ENCODE measurements at places on chromosomes 5 and 9. TPM values are rescaled to one million over a fixed set of nuclear protein-coding genes. Genes with fewer than 3 reads are reported as not detected.

- no peak for DNase-seq
- H3K27ac ChIP-seq: no peak overlapping the region
- no peaks in the 10 kb centered on the region for H3K4me1 ChIP-seq
- no peaks in the 10 kb centered on the region for H3K27me3 ChIP-seq
Observed at GRCh38 chr5:75660678-75661465, 49.6 kb downstream of the ANKDD1B start.

- no peak overlapping the region for H3K4me3 ChIP-seq
- H3K4me1 ChIP-seq: no peaks in the 10 kb centered on the region
- no peaks in the 10 kb centered on the region for H3K27me3 ChIP-seq
- H3K36me3 ChIP-seq: no peaks in the 10 kb centered on the region
- DNase-seq: no peak
Observed at GRCh38 chr9:130626249-130626996, 38.0 kb upstream of the PRDM12 start.

The TAF11L10 gene
- not detected for total RNA-seq

DNA sequence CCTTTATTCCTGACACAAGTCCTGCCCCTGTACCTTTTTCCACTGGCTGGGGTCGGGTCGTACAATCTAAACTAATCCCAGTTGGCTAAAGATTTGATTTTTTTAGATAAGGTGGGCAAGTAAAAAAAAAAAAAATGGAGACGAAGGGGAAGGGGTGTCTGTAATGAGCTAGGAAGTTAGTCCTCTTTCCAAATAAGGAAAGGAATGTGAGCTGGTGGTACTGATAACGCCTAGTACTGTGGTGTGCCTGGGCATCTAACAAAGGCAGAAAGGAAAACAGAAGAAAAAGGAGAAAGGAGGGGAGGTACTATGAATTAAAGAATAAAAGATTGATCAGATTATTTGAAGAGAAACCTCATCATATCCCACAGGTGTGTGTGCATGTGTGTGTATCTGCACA lies 21.3 kb downstream of the PRDM9 start:
- no peaks in the 10 kb centered on the region for H3K4me1 ChIP-seq
- H3K4me3 ChIP-seq: no peak overlapping the region
- no peak overlapping the region for H3K27ac ChIP-seq
- no peak for DNase-seq
- H3K27me3 ChIP-seq: no peaks in the 10 kb centered on the region

DNA sequence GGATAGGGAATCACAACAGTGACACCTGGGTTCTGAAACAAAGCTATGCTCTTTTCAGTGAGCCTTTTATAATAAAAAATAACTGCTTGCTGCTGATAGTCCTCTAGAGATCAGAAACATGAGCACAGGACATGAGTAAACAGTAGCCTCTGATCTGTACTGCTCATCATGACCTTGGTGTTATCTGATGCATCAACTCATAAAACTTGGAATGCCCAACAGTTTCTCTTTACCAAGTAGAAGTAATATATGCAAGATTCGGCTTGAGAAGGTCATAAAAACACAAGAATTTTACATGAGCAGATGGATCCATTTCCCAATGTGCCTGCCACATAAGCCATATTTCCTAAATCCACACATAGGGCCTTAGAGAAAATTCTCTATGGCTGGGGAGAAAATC lies 318.3 kb upstream of the GRAMD2B start:
- H3K27me3 ChIP-seq: no peaks in the 10 kb centered on the region
- H3K36me3 ChIP-seq: no peaks in the 10 kb centered on the region
- no peak for DNase-seq
- no peak overlapping the region for H3K27ac ChIP-seq

- no peaks in the 10 kb centered on the region for H3K36me3 ChIP-seq
- H3K4me3 ChIP-seq: no peak overlapping the region
- no peak for DNase-seq
- H3K27ac ChIP-seq: no peak overlapping the region
Observed at GRCh38 chr5:65243161-65243560, 238.6 kb downstream of the ADAMTS6 start.

The FABP6 gene
- not detected for total RNA-seq

- no peak for DNase-seq
- H3K27ac ChIP-seq: peak overlapping the region; percentile 54
- no peaks in the 10 kb centered on the region for H3K36me3 ChIP-seq
- H3K4me1 ChIP-seq: peaks cover 3% of the 10 kb centered on the region
Observed at GRCh38 chr5:57698086-57698485, 215.5 kb upstream of the ACTBL2 start.

DNA sequence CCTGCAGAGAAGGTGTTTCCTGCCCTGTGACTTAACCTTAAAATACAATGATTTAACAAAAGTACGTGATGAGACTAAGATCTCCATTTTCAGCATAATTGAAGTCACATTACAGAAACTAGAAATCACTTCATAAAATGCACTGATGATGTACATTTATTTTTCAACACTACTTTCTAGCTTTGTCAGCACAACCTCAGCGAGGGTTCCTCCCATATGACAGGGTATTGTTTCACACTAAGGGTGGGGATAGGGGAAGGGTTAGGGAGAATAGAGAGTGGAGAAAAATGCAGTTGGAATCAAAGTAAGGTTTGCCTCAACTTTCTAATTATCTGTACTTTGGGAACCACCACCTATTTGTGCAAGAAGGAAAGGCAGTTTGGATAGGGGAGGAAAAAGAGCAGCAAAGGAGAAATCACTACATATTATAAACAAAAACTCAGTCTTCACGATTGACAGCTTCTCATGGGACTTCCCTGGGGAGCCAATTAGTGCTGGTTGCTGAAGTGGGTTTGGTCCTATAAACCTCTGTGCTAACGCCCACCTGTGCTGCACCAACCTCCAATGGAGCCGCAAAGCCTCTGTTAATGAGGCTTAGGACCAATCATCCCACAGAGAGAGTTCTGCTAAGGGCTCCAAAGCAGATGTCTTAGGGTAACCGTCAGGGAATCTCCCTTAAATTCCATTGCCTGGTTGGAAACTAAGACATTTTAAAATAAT lies 369.2 kb upstream of the PDE4D start:
- H3K4me1 ChIP-seq: no peaks in the 10 kb centered on the region
- no peaks in the 10 kb centered on the region for H3K36me3 ChIP-seq
- no peak overlapping the region for H3K4me3 ChIP-seq
- H3K27ac ChIP-seq: no peak overlapping the region
- DNase-seq: no peak

DNA sequence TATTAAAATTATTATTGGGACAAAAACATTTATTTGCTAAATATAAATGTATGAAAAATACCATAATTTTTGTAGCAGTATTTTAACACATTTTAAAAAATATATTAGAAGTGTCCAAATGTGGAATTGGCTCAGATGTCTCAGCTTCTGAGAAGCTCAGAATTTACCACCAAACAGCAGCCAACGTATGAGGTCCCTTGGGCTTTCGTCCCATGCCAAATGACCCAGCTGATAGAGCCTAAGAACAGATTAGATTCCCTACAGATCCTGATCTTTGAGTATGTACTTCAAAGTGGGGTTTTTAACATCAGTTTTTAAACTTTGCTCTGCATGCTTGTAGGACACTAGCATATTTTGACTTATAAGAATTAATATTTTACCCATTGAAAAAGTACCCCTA lies 77.3 kb upstream of the RPS23 start:
- no peaks in the 10 kb centered on the region for H3K27me3 ChIP-seq
- no peaks in the 10 kb centered on the region for H3K36me3 ChIP-seq
- no peak overlapping the region for H3K27ac ChIP-seq

The PCDH12 gene
- total RNA-seq: 4.3 TPM

DNA sequence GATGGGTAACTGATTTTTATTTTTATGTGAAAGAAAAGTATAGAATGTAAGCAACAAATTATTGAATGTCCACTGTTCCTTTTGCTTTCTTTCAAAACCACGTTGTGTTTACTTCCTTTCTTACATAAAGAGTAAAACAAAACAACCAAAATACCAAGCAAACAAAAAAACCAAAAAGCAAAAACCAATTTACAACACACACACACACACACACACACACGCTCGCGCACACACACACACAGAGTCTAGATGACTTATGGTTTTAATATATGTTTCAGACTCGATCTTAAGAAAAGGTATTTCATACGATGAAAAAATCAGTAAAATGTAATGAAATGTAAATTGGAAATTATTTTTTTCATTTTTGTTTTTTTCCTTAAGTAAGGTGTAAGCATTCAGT lies 80.3 kb downstream of the ADGRV1 start:
- H3K27ac ChIP-seq: no peak overlapping the region
- H3K36me3 ChIP-seq: no peaks in the 10 kb centered on the region
- no peaks in the 10 kb centered on the region for H3K27me3 ChIP-seq
- H3K4me3 ChIP-seq: no peak overlapping the region
- no peak for DNase-seq
- H3K4me1 ChIP-seq: no peaks in the 10 kb centered on the region

The LCN9 gene
- total RNA-seq: not detected

- H3K36me3 ChIP-seq: no peaks in the 10 kb centered on the region
- no peaks in the 10 kb centered on the region for H3K27me3 ChIP-seq
- H3K4me3 ChIP-seq: no peak overlapping the region
- H3K27ac ChIP-seq: no peak overlapping the region
Observed at GRCh38 chr5:159440235-159440634, 109.9 kb upstream of the IL12B start.

GRCh38 chr5:173925449-173926071 lies 37.4 kb downstream of the CPEB4 start:
- no peak overlapping the region for H3K4me3 ChIP-seq
- DNase-seq: no peak
- peaks cover 22% of the 10 kb centered on the region for H3K4me1 ChIP-seq

The STOM gene
- 299 TPM for total RNA-seq

The WNT8A gene
- total RNA-seq: not detected

GRCh38 chr5:135695656-135696313 lies 117.0 kb upstream of the CXCL14 start:
- H3K27me3 ChIP-seq: no peaks in the 10 kb centered on the region
- DNase-seq: no peak
- H3K4me1 ChIP-seq: no peaks in the 10 kb centered on the region
- H3K4me3 ChIP-seq: no peak overlapping the region

DNA sequence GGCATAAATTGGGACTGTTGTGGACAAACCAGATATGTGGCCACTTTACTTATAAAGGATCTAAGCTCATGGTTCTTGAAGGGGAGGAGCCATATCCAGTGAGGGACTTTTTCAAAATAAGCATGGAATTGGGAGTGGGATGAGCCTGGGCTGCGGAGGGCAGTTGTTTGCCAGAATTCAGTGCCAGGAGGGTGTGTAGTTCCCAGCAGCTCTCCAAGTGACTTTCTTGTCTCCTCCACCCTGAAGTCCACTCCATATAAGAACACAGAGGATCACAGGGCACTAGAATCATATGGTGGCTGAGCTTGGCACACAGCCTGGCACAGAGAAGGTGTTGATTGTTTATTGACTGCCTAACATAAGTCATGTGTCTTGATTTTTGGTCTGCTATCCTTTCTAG lies 121.1 kb downstream of the CAVIN4 start:
- H3K4me3 ChIP-seq: no peak overlapping the region
- no peak for DNase-seq
- no peaks in the 10 kb centered on the region for H3K4me1 ChIP-seq
- no peak overlapping the region for H3K27ac ChIP-seq

The IFNA13 gene
- not detected for total RNA-seq

DNA sequence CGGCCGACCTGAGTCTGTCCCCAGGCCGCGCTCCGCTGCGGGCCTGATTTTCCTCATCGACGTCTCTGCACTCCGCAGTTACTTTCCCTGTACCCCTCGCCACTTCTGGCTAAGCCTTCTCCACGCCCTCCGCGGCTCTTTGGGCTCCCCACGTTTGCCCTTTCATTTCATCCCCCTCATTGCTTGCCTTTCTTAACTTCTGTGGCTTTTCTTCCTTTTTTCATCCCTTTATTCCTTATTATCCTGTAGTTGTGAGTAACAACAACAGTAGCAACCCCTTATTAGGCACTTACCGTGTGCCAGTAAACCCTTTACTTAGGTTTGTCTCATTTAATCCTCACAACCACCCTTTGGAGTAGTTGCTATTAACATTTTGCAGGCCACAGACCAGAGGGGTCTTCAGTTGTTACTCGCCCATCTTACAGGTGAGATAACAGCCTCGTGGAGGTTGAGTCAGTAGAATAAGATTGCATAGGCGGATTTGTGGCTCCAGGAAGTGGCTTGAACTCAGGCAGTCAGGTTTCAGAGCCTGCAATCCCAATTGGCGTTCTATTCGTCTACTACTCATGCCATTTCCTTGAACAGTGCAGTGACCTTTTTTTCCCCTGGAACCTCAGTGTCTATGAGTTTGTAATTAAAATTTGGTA lies 724 bp downstream of the TCERG1 start:
- H3K27me3 ChIP-seq: no peaks in the 10 kb centered on the region
- no peak for DNase-seq
- H3K36me3 ChIP-seq: no peaks in the 10 kb centered on the region
- H3K4me1 ChIP-seq: no peaks in the 10 kb centered on the region
- peak overlapping the region; percentile 99 for H3K4me3 ChIP-seq
- peak overlapping the region; percentile 84 for H3K27ac ChIP-seq

The PCSK1 gene
- total RNA-seq: not detected

The LRRC19 gene
- total RNA-seq: not detected

The GPR151 gene
- total RNA-seq: not detected

The TLE1 gene
- total RNA-seq: 45.6 TPM

The CCL27 gene
- total RNA-seq: not detected

DNA sequence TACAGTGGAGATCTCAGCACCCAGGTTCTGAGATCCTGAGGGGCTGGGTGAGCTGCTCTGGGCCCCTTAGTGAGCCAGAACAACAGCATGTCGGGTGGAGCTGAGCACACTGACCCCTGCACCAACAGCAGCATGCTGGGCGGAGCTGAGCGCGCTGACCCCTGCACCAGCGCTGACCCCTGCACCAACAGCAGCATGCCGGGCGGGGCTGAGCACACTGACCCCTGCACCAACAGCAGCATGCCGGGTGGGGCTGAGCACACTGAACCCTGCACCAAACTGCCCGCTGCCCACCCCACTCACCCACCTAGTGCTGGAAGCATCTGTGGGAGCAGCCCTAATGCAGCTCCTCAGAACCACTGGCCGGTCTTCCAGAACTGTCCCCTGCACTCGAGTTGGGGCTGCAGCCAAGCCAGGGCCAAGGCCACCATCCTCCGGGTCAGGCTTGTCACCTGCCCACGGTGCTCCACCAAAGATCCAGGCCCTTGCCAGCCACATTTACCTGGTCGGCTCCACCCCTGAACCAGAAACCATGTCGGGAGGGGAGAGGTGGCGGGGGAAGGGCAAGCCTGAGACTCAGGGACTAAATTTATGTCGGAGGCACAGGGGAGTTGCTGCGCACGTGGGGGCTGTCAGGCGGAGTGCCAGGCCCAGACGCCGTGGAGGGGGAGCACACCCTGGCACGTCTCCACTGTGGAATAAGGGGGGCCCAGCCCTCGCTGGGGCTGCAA lies 80.3 kb downstream of the ADAMTS2 start:
- peaks cover 27% of the 10 kb centered on the region for H3K4me1 ChIP-seq
- peak overlapping the region; percentile 88 for H3K27ac ChIP-seq
- DNase-seq: no peak
- no peak overlapping the region for H3K4me3 ChIP-seq

DNA sequence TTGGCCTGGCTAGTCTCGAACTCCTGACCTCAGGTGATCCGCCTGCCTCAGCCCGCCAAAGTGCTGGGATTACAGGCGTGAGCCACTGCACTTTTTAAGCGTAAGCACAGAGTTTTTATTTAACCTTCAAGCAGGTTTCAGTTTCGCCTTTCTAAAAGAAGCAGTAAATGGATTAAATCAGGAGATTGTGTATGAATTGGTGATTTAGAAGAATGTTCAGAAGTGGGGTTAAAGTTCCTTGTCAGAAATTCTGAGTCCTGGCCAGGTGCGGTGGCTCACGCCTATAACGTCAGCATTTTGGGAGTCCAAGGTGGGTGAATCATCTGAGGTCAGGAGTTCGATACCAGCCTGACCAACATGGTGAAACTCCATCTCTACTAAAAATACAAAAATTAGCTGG lies 12.2 kb downstream of the HSPA4 start:
- H3K27ac ChIP-seq: no peak overlapping the region
- H3K4me1 ChIP-seq: no peaks in the 10 kb centered on the region
- H3K36me3 ChIP-seq: no peaks in the 10 kb centered on the region
- no peak for DNase-seq
- no peaks in the 10 kb centered on the region for H3K27me3 ChIP-seq
